Stimulated activated CD4-positive, alpha-beta T cell treated with anti-CD3 and anti-CD28 coated beads, Interleukin-4, amount 100 ng/mL, for 24 hours (primary cell): ENCODE measurements at places on chromosomes 3 and 15.
A peak's percentile ranks its signal among the peaks of the same experiment; 100 is the strongest.

DNA sequence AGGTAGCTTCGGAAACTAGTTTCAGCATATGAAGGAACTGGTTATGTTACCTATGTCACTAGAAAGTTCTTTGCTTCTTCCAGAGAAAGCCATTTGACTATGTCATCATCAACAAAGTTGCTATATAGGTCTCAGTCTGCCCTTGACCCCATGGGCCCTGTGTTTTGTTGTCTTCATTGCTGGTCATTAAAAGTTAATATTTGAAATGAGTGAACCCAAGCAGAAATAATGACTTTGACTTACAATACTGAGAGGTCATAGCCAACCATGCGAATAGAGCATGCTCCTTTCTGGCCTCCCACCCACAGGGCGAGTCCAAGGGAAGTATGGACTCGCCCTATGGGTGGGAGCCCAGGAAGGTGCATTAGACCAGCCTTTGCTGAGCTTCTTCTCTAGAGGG, 40.9 kb downstream of the APH1B start:
- no peak for DNase-seq

GRCh38 chr15:42533246-42533645, 15.3 kb downstream of the LRRC57 start:
- no peak for DNase-seq

DNA sequence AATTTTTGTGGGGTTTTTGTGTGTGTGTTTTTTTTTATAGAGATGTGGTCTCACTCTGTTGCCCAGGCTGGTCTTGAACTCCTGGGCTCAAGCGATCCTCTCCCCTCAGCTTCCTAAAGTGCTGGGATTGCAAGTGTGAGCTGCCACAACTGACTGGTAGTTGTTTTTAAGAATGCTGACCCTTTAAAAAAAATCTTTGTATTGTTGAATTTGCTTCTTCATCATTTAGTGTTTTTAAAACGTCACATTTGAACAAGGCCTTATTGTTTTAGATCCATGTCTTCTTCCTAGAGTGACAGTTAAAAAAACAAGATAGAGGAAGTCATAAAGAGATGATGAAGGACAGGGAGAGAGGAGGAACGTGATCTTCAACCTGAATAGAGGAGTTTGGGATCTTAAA, 24.1 kb downstream of the GJD2 start:
- DNase-seq, result no peak

DNA sequence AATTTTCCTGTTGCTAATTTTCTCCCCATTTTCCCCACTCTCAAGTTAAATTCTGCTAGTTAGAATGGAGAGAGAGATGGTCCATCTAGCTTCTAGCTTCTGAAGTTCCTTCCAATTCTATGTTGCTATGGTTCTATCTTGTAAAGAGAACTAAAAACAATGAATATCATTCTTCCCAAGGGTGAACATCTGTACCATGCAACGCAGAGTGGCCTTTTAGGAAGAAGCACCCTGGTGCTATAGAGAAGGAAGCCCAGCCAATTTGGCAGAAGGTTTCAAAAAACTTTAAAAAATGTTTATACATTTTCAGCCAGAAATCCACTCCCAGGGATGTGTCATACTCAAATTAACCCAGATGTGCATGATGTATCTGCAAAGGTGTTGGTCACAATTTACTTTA, 149.1 kb downstream of the SEMA6D start:
- no peak for DNase-seq

- DNase-seq, result no peak
Observed at GRCh38 chr3:95424279-95424678, 1361.4 kb downstream of the NSUN3 start.

DNA sequence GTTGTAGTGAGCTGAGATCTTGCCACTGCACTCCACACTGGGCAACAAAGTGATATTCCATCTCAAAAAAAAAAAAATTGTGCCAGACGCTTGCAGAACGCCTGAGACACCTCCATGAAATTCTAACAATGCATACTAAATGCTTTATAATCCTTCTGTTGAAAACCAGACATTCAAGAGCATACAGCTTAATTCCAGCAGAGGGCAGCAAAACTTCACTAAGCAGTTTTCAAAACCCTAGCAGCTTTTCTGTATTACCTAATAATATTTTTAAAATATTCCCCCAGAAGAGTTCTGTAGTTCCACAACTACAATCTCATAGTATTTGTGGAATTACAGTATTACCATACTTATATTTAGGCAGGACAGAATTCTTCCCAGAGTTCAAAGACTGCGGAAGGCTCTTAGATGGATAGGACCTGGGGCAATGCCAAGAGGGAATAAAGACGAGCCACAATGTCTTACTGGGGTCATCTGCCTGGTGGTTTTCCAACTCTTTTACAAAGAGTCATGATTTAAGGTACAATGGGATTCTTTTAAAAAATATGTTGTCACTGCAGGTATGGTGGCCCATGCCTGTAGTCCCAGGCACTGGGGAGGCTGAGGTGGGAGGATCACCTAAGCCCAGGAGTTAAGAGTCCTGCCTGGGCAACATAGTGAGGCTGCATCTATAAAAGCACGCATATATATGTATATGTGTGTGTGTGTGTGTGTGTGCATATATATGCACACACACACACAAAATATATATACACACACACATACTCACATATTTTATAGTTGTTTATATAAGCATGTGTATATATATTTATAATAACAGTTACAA, 19.6 kb upstream of the TASOR start:
- peak; percentile 67 for DNase-seq

- DNase-seq, result no peak
Observed at GRCh38 chr15:76162036-76162398, 102.2 kb downstream of the TMEM266 start.

GRCh38 chr3:122247087-122247824, 63.8 kb downstream of the CASR start:
- DNase-seq, result no peak

GRCh38 chr15:58611731-58612676, 137.5 kb downstream of the ADAM10 start:
- no peak for DNase-seq

DNA sequence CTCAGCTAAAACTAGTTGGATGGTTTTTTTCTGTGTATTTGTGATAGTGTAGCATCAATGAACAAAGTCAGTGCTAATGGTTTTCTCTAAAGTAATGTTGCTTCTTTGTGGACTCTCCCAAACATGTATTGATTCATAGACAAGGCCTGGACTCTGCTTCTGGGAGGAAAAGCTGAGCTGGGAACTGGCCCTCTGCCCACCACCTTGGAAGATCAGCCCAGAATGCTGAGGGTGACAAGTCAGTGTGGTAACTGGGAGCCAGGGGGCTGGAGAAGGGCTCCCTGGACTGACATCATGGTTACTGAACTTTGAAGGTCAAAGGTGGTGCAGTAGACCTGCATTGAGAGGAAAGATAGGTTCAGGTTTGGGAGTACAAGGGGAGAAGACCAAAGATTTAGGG, 3.0 kb downstream of the ARHGAP31 start:
- no peak for DNase-seq

DNA sequence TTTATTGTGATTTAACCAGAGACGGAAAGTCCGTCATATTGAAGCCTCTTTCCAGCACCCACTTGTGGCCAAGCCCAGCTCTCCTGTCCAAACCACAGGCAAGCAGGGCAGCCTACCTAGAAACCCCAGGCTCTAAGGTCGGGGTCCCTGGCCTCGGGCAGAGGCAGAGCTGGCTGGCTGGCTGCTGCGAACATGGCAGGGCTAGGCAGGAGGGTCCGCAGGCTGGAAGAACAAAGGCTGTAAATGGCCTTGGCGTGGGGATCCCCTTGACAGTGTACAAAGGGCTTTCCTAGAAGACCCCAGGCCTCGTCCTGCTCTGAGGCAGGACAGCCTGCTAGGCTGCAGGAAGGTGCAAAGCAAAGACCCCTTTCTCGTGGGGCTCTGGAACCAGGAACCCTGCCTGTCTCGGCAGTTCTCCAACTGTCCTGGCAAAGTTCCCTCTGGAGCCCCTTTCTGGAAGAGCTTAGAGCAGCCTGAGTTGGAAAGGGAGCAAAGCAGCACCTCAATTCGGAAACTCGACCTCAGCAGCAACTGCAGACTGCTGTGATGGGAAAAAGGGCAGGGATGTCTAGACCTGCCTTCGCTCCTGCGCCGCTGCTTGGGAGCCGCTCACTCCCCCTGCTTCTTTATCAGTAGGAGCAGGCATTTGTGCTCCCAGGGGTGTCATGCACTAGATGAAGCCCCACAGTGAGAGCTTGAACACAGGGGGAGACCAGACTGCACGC, 8.5 kb downstream of the CALML4 start:
- no peak for DNase-seq

DNA sequence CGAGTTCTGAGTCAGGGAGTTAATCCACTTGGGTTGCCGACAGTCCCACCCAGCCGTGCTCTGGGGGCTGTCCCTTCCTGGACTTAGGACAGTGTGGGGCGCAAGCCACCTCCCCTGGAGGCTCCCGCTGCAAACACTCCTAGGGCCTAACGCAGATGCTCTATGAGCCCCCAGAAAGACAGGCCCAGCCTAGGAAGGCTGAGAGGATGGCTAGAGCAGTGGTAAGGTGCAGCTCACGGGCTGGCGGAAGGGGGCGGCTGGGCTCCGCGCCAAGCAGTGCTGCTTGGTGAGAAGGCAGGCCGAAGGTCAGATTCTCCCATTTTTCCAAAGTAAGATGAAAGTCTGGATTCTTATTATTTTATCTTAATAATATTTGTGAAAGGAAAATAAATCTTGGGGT, 84.6 kb upstream of the ALDH1L1 start:
- DNase-seq, result no peak

- DNase-seq, result no peak
Observed at GRCh38 chr15:101089579-101090427, 162.0 kb downstream of the CHSY1 start.

DNA sequence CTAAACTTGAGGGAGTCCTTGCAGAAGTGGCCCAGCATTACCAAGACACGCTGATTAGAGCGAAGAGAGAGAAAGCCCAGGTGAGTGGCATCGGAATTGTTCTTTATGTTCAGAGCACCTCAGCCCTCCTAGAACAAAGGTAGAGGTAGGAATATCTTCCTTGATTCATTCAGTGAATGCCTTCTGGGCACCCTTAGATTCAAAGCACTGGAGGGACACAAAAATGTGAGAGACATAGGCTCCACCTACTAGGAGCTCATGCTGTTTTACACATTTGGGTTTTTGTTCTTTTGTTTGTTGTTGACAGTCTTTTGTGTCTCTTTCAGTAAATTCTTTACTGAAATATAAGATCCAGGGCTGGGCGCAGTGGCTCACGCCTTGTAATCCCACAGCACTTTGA, 68.2 kb downstream of the IQGAP1 start:
- DNase-seq, result no peak

- DNase-seq, result no peak
Observed at GRCh38 chr15:58378241-58379085, 53.3 kb upstream of the LIPC start.
